ENCODE measurements at places on chromosomes 4 and X.

DNA sequence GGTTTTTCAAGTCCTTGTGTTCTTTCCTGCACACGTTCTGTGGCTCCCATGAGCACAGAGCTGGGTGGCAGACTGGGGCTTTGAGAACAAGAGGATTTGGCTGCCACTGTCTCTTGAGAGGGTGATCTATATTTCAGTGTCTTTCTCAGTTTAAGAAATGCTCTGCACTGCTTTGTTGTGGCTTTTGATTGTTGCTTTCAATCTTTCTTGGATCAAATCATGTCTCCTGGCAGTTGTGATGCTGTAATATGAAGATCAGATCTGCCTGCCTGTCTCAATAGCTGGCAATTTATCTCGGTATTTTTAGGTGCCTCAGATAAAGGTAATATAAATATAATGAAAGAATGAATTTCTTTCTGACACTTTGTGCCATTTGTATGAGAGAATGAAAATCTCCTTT is 273.3 kb upstream of the LCORL start:
- DNase-seq = no peak

DNA sequence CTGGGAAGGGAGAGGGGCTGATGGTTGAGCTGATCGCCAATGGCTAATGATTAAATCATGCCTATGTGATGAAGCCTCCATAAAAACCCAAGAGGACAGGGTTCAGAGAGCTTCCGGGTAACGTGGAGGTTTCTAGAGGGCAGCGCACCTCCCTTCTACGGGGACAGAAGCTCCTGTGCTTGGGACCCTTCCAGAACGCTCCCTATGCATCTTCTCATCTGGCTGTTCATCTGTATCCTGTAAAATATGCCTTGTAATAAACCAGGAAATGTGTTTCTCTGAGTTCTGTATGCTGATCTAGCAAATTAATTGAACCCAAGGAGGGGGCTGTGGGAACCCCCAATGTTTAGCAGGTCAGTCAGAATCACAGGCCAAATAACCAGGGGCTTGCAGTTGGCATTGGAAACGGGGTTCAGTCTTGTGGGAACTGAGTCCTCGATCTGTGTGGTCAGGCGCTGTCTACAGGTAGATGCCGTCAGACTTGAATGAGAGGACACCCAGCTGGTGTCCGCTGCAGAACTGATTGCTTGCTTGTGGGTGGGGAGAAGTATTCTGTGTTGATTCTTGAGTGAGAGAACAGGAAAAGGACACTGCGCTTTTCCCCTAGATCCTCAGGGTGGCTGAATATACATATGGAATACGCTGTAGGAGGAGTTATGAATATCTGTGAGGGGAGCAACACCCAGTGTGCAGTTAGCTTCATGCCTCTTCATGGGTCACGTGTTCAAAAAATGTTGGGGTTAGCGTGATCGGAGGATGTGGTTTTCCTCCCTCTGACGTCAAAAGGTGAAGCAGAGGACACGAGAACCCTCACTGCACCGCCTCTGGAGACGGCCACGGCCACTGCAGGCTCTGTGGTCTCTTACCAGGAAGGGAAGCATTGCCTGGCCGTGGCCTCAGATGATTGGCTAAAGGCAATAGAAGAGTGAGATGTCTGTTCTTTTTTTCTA is 29.2 kb downstream of the HTT-AS start:
- DNase-seq = peak; percentile 88

DNA sequence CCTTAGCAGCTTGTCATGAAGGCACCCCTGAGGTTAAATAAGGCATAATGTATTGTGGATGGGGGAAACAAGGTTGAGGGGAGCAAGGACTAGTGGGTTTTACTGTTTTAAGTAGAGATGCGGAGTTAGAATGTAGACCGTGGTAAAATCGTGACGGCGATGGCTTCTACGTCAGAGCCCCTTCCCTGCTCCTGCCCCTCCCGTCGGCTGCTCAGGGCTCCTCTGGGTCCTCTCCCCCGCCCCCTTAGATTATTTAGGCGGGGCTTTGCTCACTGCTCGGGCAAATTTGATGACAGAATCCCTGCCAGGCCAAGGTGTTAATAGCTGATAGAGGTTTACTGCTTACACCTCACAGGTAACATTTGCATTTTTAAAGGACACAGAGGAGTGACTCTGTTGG is 2.3 kb downstream of the FRMPD3 start:
- no peak for DNase-seq

GRCh38 chr4:14338585-14339265 is 663.6 kb upstream of the CPEB2 start:
- no peak for DNase-seq

- no peak for DNase-seq
Measured at GRCh38 chr4:182885022-182885737, 32.0 kb downstream of the DCTD start.

DNA sequence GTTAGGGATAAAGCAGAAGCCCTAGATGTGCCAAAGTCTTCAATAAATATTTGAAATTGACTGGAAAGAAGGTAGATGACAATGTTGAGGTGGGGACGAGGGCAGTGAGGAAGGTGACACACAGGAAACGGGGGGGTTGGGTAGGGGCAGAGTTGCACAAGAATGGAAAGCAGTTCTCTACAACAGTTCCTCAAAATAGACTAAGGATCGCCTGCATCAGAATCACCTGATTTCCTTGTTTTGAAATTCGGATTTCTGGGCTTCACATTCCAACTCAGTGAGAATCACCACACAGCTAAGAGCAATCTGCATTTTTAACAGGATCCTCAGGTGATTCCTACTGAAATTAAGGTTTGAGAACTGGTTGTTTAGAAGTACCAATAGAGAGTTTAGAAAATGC is 70.6 kb downstream of the ARFIP1 start:
- peak; percentile 85 for DNase-seq

DNA sequence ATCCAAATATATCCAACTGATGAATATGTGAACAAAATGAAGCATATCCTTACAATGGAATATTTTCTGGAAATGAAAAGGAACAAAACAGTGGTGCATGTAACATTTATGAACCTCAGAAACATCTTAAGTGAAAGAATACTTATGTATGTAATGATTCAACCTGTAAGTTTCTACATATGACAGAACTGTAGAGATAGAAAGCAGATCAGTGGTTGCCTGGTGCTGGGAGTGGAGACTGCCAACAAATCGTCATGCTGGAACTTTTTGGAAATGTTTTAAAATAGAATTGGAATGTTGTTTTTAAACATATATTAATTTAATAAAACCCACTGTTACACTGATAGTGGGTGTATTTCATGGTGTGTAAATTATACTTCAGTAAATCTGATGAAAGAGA is 667.5 kb downstream of the RAPGEF2 start:
- no peak for DNase-seq

- no peak for DNase-seq
Measured at GRCh38 chrX:100341142-100341510, 68.9 kb downstream of the PCDH19 start.

GRCh38 chr4:155658681-155659064 is 8.0 kb upstream of the GUCY1A1 start:
- DNase-seq = no peak

DNA sequence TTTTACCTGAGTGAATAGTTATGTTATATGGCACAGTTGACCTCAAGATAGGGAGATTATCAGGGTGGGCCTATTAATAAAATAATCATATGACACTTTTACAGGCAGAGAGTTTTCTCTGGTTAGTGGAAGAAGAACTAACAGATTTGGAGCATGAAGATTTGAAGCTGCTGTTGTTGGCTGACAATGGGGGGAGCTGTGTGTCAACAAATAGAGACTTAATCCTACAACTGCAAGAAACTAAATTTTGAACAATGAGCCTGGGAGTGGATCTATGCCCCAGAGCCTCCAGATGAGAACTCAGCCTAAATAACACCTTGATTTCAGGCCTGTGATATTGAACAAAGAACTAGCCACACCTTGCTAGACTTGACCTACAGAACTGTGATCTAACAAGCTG is 7.2 kb upstream of the CCSER1 start:
- no peak for DNase-seq

DNA sequence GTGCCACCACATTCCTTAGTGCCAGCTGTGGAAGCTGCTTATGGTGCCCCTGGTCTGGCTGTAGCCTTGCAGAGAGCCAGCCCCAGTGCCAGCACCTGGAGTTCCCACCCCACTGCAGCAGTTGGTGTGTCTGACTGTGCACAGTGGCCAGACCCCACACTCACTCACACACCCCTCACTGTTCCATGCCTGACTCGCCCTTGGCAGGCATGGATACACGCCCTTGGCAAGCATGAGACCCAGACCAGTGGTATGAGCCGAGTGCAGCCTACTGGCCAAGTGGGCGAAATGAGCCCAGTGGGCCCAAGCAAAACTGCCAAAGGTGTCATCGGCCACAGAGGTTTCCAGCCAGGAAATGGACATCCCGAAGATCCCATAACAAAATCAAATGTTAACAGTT is 27.4 kb downstream of the NAA11 start:
- no peak for DNase-seq

GRCh38 chr4:78945651-78946179 is 6.5 kb upstream of the PAQR3 start:
- DNase-seq = no peak

DNA sequence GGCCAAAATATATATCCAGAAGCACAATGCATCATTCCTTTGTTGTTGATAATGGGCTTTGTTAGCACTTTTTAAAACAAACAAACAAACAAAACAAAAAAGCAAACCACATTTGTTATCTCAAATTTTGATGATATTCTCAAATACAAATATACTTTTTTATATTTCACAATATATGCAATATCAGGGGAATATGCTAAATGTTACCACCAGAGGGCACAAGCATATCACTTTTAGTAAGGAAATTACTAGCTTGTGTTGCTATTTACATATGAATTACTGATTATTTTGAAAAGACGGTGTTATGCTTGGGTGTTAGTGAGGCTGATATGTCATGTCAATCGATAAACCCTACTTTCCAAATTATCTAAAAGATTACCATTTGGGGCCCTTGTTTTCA is 29.1 kb downstream of the RIPPLY1 start:
- peak; percentile 37 for DNase-seq

DNA sequence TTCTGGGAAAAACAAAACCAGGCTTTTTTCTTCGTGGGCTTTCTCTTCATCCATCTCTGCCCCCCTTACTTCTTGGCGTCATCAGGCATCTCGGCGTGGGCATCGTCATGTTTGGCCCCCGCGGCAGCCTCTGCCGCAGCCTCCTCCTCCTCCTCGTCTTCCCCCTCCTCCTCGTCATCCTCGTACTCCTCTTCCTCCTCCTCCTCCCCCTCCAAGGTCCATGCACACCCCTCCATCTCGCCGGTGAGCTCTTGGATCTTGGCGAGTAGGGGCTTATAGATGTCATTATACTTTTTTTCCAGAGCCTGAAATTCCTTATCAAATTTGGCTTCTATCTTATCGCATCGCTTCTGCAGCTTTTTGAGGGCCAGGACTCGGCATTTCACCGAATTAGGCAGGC is 488 bp downstream of the NAP1L5 start:
- DNase-seq = no peak

GRCh38 chr4:73599182-73599581 is 21.1 kb downstream of the RASSF6 start:
- no peak for DNase-seq

- DNase-seq = no peak
Measured at GRCh38 chr4:139108567-139109128, 68.4 kb downstream of the ELF2 start.

DNA sequence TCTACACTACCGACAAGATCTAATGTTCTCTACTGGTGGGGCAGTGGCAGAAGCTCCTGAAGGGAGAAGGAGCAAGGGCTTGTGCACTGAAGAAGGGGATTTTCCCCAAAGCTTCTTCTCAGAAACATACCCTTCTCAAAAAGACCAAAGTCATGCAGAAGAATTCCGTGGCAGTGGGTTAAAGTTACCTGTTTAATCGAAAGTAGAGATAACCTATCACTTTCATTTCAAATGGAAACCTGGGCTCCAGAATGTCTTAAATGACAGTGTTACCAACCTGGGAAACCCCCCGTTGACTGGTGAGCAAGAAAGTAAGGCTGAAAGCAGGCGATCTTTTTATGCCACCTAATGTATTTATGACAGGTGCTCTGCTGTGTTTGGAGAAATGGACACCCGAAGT is 92.5 kb upstream of the TEX13D start:
- no peak for DNase-seq

- DNase-seq = no peak
Measured at GRCh38 chr4:186651624-186652023, 72.0 kb downstream of the FAT1 start.

DNA sequence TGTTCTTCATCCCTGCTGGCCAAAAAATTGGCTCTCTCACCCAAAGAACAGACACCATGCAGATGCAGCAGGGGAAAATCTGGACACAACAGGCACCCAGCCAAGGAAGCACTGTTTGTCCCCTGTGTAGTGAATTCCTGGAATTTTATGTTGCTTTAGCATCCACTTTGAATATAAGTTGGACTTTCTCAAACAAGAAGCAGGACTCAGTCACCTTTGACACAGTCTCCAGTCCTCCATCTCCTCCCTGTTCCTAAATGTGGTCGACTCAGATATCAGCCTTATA is 11.8 kb downstream of the ZNF182 start:
- DNase-seq = no peak

DNA sequence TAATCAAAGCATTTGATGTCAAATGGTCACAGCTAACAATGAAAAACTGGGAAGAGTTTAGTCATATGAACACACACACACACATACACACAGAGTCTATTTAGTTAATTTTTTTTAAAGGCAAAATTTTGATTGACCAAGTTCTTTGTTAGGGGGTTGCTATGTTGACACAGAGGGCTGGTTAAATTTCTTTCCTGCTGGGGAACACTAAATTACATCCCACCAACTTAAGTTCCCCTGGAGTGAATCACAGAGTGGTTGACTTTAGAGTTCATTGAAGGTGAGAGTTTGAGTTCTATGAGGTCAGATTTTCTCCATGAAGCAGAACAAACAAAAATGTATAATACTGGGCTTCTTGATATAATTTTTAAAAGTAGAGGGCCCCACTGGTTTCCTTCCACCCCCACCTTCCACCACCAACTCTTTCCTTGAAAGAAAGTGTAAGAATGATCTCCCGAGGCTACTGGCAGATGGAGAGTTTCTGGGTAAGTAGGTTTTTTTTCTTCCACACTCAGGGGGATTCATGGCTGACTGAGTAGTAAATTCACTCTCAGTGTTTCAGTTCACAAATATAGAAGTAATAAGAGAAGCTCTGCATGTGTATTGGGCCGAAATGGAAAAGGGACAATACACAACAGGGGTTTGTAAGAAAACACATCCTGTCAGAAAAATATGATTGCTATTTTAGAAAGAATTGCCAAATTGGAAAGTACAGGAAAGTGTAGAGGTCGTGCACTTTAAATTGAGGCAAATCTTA is 917.0 kb upstream of the LCORL start:
- no peak for DNase-seq

DNA sequence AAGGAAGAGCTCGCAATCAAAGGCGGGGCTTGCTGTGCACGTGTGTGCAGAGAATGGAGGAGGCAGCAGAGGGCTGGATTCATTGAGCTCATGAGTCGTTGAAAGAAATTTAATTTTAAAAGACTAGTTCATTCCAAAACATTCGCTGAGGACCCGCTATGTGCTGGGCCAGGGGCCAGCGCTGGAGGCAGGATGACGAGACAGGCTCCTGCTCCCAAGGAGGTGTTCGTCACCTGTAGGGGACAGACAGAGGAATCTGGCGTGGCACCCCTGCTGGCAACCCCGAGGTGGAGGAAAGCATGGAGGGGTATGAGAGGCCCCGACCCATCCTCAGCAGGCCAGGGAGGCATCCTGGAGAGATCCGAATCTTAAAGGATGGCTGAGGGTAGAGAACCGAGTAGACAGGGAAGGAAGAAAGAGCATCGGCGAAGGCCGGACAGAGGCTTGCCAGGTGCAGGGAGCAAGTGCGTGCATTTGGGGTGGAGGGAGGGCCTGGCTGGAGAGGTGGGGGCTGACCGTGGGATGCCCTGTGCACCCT is 96.4 kb downstream of the CPZ start:
- DNase-seq = no peak

- no peak for DNase-seq
Measured at GRCh38 chrX:34903316-34903715, 39.3 kb upstream of the FAM47B start.

- DNase-seq = no peak
Measured at GRCh38 chrX:24594501-24594900, 52.6 kb downstream of the PCYT1B start.

All from inflammatory macrophage treated with lipopolysaccharide for 1 hour (primary cell).